NCI-H1436 (cell line): ENCODE measurements at places on chromosomes 7 and 10.
A peak's percentile ranks its signal among the peaks of the same experiment; 100 is the strongest.

GRCh38 chr7:388961-389701 lies 99.2 kb downstream of the FOXL3 start:
- DNase-seq: no peak

GRCh38 chr7:33459340-33459751 lies 330.0 kb downstream of the BBS9 start:
- DNase-seq: peak; percentile 32

- DNase-seq: peak; percentile 26
These were observed 7.9 kb downstream of the SLC25A28 start for GRCh38 chr10:99612167-99612831.

DNA sequence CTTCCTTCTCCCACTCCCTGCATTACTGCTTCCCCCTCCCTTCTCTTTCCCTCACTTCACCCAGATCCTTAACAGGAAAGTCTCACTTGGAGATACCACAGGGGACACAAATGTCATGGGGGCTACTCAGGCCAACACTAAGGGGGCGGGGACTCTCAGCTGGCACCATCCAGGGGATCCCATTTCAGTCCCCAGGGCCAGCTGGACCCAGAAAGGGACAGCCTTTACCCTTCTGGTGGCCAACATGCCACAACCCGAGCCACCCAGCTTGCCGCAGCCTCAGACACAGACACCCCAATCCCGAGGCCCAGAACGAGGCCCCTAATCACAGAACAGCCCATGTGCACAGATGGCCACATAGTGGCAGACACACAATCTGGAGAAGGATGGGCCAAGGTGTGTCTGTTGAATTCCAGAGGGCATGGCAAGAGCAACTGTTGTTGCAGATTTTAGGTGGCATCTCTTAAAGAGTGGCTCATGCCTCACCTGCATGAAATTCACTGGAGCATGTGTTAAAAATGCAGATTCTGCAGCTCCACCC lies 5.6 kb downstream of the CAMK2G start:
- DNase-seq: no peak

- DNase-seq: no peak
These were observed 106.5 kb downstream of the PRLHR start for GRCh38 chr10:118488710-118489497.

GRCh38 chr7:129468087-129468486 lies 33.9 kb downstream of the STRIP2 start:
- DNase-seq: no peak

GRCh38 chr7:35263396-35263795 lies 9.5 kb upstream of the TBX20 start:
- DNase-seq: no peak

- no peak for DNase-seq
These were observed 20.8 kb upstream of the HGF start for GRCh38 chr7:81790686-81791085.

- no peak for DNase-seq
These were observed 36.3 kb upstream of the TOMM7 start for GRCh38 chr7:22858640-22859561.

DNA sequence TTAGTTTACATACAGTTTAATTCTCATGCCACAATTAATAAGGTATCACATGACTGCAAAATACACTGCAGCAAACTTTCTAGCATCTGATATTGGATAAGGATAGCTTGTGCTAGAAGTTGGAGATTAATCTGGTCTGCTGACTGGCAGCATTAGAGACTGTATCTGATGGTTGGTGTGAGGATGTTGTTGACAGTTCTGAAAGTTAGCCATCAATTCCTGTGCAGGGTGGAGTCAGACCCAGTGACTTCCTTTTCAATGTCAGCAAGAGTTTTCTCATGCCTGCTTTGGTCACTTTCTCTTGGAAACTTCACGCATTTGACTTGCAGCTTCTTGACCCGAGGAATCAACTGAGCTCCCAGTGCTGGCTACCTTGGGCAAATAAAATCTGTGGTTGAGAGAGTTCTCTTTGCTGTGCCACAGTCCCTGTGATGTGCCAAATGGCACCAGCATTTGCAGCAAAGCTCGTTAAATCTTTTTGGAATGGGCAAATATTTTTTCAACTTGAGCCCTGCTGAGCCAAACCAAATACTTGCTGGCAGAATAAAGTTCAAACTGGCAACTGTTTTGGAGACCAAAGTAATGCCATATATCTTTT lies 233.0 kb downstream of the TRIL start:
- DNase-seq: no peak

- no peak for DNase-seq
These were observed 400.3 kb downstream of the RPS24 start for GRCh38 chr10:78433766-78434535.

DNA sequence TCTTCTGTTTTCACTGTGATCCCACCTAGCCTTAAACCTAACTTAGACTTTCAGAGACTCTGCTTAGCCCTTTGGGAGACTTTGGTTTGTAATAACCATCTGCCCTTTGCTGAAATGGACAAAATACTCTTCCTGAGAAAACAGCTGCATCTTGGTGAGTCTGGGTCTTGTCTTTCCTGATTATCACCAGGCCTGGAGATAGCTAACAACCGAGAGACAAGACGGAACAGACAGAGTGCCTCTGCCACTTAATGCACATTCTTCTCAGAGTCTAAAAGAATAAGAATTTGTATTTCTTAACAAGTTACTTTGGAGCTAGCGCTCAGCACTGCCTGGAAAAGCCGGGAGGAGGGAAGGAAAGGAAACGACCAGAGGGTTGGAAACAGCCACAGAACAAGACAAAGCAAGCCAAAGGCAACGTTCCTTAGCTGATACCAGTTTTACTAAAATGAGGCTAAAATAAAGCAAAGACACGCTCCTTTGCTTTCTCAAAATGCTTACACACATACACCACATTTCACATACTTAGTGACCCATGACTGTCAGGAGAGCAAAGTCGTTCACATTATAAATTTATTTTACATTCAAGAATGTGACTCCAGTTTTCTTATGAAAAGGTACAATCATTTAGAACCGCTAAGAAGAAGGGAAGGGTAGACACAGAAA lies 70.3 kb upstream of the DGKI start:
- DNase-seq: no peak

GRCh38 chr7:42103456-42103855 lies 133.6 kb downstream of the GLI3 start:
- no peak for DNase-seq

DNA sequence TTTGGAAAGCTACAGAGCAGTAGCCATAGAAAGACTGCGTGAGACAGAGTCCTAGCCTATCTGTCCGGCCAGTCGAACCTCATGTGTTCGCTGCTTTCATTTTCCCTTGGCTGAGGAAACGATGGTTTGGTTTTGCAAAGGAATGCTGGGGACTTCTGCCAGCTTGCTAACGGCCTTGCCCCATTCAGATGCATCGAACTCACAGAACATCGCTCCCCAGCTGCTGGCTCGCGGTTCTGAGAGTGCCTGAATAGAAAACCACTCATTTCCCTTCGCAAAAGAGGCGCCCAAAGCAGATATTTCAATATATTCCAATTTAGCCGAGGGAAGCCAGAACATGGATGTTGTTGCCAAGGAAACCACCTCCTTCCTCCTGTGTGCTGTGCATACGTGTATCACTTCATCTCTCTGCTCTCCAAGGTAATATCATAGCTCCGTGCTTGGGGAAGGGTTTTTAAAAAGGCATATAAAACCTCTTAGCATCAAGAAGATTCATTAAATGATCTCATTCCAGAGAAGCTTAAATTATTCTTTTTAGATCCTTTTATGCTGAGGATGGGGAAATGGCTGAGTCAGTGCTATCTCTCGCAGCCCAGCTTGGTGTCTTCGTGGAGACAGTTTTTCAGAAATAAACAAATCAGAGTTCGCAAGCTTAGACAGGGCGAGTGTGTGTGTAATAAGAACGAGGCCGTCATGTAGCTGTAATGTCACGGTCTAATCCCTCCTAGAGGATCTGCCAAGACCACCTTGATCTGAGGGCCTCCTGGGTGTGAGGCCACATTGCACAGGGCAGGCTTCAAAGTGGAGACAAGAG lies 215.2 kb downstream of the RPS24 start:
- no peak for DNase-seq

DNA sequence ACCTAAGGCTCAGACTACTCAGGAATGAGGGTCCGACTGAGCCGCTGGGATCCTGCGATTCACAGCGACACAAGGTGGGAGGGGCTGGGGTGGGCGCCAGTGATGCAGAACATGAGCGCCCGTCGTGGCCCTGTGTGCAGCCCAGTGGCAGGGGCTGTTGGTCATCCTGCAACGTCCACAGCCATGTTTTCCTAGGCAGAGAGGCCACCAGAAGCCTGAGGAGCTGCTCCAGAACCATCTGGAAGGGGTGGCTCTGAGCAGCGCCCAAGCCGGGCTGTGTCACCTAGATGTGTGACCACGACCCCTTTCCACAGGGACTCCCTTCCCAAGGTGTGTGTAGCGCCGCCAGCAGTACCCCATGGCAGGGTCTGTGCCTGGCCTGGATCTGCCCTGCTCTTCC lies 24.5 kb downstream of the DPYSL4 start:
- DNase-seq: no peak

- no peak for DNase-seq
These were observed 11.2 kb upstream of the CAPZA2 start for GRCh38 chr7:116851175-116851574.

- no peak for DNase-seq
These were observed 70.7 kb upstream of the C1QL3 start for GRCh38 chr10:16592378-16592777.

GRCh38 chr7:4880218-4880617 lies 3.3 kb downstream of the RADIL start:
- no peak for DNase-seq

- peak; percentile 6 for DNase-seq
These were observed 18.1 kb upstream of the OIT3 start for GRCh38 chr10:72875250-72876055.

- DNase-seq: no peak
These were observed 37.4 kb upstream of the GARS1 start for GRCh38 chr7:30557245-30557644.

DNA sequence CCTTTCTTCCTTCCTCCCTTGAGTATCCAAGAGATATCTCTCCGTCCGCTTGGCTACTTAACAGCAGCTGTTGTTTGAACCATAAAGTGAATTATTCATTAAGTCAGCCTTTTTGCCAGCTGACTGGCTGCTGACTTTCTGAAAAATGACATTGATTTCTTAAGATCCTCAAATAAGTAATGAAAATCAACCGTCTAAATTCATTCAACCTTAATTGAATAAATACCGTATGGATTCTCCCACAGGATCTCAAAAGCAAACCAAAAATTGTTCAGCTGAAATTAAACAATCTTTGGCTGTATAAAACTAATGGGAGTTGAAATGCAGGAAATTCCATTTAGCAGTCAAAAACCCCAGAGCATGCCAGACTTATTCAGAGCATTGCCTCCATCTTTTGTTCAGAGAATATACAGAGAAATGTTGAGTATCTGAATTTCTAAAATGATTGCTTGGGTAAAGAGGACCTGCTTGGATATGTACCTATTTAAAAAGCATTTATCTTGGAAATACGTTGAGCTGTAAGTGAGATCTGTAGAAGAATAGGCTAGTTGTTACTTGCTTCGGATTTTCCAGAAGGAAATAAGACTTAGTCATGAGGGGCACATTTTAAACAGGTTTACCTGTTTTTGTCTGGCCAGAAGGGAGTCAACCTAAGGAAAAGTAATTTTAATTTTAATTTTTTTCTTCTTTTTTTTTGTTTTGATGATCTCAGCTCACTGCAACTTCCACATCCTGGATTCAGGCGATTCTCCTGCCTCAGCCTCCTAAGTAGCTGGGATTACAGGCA lies 136.2 kb downstream of the PLXDC2 start:
- DNase-seq: no peak

- DNase-seq: peak; percentile 67
These were observed at the start of gene NANOS1 for GRCh38 chr10:119029613-119030420. Gene NANOS1 (plus strand): TSS chr10:119029714. CDS start chr10:119029802, 88 bp downstream.

- DNase-seq: no peak
These were observed 240.1 kb downstream of the THSD7A start for GRCh38 chr7:11591943-11592342.

DNA sequence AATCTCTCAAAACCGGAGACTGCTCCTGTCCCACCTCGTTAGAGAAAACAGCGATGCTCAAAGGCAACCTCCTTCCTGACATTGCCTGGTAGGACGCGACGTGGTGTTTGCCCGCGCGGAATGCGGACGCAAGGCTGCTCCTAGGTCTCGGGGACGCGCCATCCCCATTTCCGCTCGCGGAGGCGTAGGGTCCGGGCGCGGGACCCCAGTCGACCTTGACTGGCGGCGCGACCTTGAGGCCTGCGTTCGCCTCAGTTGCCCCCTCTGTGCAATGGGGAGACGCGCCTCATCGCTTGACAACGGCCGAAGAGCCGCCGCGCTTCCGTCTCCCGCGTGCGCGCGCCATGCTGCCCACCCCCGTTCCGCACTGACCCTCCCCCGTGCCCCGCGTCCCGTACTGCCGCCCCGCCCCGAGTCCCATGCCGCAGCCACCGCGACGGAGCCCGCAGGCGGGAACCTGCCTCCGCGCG lies 412 bp upstream of the PPIA start:
- no peak for DNase-seq

DNA sequence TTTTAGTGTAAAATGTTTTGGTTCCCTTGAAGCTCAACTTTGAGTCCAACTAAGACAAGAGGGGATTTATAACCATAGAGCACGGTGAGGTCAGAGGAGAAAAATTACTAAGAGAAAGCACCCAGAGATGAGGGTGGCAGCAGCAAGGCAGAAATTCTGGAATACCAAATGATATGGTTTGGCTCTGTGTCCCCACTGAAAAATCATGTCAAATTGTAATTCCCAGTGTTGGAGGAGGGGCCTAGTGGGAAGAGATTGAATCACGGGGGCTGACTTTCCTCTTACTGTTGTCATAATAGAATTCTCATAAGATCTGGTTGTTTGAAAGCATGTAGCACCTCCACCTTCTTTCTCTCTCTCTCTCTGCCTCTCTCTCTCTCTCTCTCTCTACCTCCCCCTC lies 19.4 kb upstream of the AKR1C1 start:
- DNase-seq: no peak

GRCh38 chr10:683448-684071 lies 5.9 kb downstream of the DIP2C start:
- no peak for DNase-seq

- no peak for DNase-seq
These were observed 9.1 kb downstream of the C10orf62 start for GRCh38 chr10:97598407-97599271.

- DNase-seq: no peak
These were observed 201.9 kb downstream of the FAM107B start for GRCh38 chr10:14572811-14573210.

DNA sequence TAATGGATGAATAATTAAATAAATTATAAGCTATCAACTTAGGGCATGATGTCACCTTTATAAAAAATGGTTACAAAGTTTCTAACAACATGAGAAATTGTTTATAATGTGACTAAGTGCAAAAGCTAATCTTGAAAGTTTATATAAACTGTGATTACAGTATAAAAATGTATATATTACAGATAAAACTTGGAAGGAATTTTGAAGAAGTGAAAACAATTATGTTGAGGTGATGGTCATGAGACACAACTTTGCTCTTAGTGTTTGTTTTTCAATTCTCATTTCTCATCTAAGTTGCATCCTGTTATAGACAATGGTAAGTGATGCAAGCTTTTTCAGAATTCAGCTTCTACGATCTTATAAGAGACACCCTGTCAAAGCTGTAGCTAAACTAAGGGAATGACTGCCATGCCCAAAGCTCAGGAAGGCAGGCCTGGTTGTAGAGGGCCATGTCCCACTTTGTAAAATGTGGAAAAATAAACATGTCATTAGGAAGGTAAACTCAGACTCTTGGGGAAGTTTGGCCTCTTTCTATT lies 23.9 kb downstream of the MACC1 start:
- no peak for DNase-seq

GRCh38 chr7:3791327-3791726 lies 490.3 kb downstream of the SDK1 start:
- DNase-seq: no peak

- no peak for DNase-seq
These were observed 8.1 kb upstream of the DEPP1 start for GRCh38 chr10:44986670-44987069.

GRCh38 chr7:22598318-22598920 lies 98.4 kb upstream of the STEAP1B start:
- no peak for DNase-seq
